Osteocyte (in vitro differentiated cells): ENCODE measurements at places on chromosomes 6 and 20. TPM values are rescaled to one million over a fixed set of nuclear protein-coding genes. Genes with fewer than 3 reads are reported as not detected.

DNA sequence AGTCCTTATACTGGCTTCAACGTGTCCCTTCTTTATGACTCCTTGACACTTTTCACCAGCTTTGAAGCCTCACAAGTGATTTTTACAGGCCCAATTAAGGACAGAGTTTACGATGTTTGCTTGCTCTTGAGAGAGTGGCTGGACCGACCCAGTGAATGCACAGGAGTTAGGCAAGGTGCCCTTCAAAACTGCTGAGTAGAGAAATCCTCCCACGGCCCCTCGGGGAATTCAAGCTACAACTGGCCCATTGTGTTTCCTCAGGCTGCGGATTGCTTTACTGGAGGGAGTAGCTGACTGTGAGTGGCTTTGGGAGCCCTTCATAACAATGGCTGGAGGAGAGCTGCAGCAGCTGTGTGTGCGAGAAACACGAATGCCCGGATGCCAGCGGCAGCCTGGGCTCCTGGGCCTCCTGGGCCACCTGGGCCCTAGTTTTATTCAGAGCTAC lies 50.0 kb downstream of the SGK1 start:
- no peak for DNase-seq
- H3K4me1 ChIP-seq = peaks cover 2% of the 10 kb centered on the region
- no peak overlapping the region for H3K27ac ChIP-seq
- no peak overlapping the region for H3K4me3 ChIP-seq

DNA sequence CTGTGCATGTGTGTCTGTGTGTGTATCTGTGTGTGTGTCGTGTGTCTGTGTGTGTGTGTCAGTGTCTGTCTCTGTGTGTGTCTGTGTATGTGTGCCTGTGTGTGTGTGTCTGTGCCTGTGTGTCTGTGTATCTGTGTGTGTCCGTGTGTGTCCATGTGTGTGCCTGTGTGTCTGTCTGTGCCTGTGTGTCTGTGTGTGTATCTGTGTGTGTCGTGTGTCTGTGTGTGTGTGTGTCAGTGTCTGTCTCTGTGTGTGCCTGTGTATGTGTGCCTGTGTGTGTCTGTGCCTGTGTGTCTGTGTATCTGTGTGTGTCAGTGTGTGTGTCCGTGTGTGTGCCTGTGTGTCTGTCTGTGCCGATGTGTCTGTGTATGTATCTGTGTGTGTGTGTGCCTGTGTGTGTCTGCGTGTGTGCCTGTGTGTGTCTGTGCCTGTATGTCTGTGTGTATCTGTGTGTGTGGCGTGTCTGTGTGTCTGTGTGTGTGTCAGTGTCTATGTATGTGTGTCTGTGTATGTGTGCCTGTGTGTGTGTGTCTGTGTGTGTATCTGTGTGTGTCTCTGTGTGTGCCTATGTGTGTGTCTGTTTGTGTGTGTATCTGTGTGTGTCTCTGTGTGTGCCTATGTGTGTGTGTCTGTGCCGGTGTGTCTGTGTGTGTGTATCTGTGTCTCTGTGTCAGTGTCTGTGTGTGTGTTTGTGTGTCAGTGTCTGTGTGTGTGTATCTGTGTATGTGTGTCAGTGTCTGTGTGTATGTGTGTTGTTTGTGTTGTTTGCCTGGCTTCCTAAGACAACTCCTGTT lies 11.6 kb downstream of the SNPH start:
- no peak overlapping the region for H3K4me3 ChIP-seq
- H3K4me1 ChIP-seq = peaks cover 2% of the 10 kb centered on the region
- no peaks in the 10 kb centered on the region for H3K36me3 ChIP-seq
- DNase-seq = peak; percentile 34
- no peak overlapping the region for H3K27ac ChIP-seq

DNA sequence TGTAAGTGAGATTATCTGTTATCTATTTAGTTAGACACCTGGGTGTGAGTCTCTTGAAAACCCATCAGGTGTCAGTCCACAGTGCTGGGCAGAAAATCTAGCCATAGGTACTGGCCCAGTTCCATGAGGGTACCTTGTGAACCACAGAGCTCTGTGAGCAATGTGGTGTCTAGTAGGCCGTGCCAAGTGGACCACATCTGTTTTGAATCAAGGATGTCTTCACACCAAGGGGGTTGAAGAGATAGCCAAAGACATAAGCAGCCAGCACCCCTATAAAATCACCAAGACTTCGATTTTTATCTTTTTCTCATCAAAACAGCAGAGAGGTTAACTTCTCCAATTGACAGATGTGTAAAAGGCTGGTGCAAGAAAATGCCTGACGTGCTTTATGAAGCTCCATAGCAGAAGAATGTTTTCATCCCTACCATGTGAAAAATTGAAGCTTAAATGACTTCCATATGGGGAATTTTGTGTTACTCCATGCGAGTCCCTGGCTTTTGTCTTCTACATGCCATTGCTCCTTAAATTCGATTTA lies 368.7 kb downstream of the HAO1 start:
- no peak for DNase-seq
- no peaks in the 10 kb centered on the region for H3K36me3 ChIP-seq
- H3K27ac ChIP-seq = no peak overlapping the region
- H3K27me3 ChIP-seq = no peaks in the 10 kb centered on the region
- H3K4me1 ChIP-seq = no peaks in the 10 kb centered on the region
- no peak overlapping the region for H3K4me3 ChIP-seq

Gene BMP6
- not detected in 2 replicates for total RNA-seq

- no peak overlapping the region for H3K4me3 ChIP-seq
- H3K4me1 ChIP-seq = no peaks in the 10 kb centered on the region
- no peaks in the 10 kb centered on the region for H3K36me3 ChIP-seq
- DNase-seq = no peak
Measured at GRCh38 chr6:28005152-28005890, 48.3 kb downstream of the OR2B6 start.

DNA sequence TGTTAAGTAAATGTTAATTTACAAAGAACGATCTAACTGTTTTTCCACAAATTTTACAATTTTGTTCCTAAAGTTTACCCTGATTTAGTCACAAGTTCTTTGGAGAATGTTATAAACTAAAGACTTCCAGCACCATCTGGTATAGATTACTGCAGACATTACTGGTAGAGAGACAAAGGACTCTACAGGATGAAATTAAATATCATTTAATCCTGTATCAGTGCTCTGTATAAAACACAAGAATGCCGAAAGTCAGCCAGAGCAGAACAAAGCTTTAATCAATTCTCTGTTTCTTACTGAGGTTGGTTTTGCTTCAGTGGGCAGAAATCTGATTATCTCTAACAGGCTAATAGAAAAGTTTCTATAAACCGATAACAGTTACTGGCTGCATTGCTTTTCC lies 763.6 kb downstream of the TENT5A start:
- no peak overlapping the region for H3K27ac ChIP-seq
- H3K36me3 ChIP-seq = no peaks in the 10 kb centered on the region
- peaks cover 4% of the 10 kb centered on the region for H3K27me3 ChIP-seq
- no peak for DNase-seq

Gene RAB44
- not detected in 2 replicates for total RNA-seq

GRCh38 chr20:10478205-10478604 lies 43.1 kb downstream of the SLX4IP start:
- H3K27ac ChIP-seq = no peak overlapping the region
- peaks cover 12% of the 10 kb centered on the region for H3K4me1 ChIP-seq
- no peak for DNase-seq
- no peaks in the 10 kb centered on the region for H3K27me3 ChIP-seq

GRCh38 chr20:2163757-2164156 lies 62.1 kb downstream of the STK35 start:
- DNase-seq = no peak
- no peaks in the 10 kb centered on the region for H3K4me1 ChIP-seq
- H3K36me3 ChIP-seq = no peaks in the 10 kb centered on the region
- no peak overlapping the region for H3K27ac ChIP-seq

GRCh38 chr6:69866351-69866769 lies at the start of gene COL19A1:
Gene COL19A1, plus strand, starts transcription at chr6:69866556. Its CDS starts 13,012 bp downstream, at chr6:69879568.
- peaks cover 32% of the 10 kb centered on the region for H3K27me3 ChIP-seq

DNA sequence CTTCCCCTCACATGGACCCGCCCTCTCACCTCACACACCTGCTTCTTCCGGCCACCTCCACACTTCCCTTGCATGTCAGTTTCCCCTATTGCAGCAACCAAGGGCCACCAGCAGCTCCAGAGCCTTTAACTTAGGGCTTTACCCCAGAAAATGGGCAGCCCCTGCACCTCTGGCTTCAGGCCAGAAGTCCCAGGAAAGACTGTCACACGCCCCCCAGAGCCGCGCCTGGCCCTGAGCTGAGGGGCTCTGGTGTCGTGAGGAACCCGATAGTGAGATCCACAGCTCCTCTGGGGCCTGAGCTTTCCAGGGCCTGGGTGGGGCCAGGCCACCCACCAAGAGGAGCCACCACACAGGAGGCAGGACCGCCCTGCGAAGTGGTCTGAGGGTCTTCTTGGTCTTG lies 182.4 kb downstream of the DLL1 start:
- DNase-seq = peak; percentile 81
- no peaks in the 10 kb centered on the region for H3K27me3 ChIP-seq
- H3K4me1 ChIP-seq = no peaks in the 10 kb centered on the region

Gene SLC17A2
- not detected in 2 replicates for total RNA-seq

Gene C20orf202
- total RNA-seq = not detected in 2 replicates

DNA sequence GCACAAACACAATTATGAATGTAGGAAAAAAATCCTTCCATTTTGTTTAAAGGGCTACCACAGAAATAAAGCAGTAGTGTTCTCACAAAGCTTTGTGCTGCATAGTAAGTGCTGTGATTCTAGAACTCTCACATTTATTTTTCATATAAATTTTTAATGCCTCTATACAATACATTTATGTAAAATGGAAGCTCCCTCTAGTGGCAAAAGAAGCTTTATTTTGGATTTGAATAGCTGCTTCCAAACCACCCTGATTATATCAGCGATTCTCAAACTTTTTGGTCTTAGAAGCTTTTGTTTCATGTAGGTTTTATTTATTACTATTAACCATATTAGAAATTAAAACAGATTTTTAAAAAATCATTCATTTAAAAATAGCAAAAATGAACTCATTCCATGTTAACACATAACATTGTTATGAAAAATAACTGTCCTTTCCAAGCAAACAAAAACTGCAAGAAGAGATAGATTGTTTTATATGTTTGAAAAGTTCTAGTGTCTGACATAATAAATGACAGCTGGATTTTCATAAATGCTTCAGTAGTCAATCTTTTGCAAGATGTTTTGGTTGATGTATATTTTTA lies 38.4 kb downstream of the HS3ST5 start:
- no peaks in the 10 kb centered on the region for H3K4me1 ChIP-seq
- no peak overlapping the region for H3K27ac ChIP-seq
- H3K36me3 ChIP-seq = no peaks in the 10 kb centered on the region
- H3K27me3 ChIP-seq = no peaks in the 10 kb centered on the region
- no peak for DNase-seq

Gene SAMD5
- total RNA-seq = 15.8 and 18.6 TPM in 2 replicates

DNA sequence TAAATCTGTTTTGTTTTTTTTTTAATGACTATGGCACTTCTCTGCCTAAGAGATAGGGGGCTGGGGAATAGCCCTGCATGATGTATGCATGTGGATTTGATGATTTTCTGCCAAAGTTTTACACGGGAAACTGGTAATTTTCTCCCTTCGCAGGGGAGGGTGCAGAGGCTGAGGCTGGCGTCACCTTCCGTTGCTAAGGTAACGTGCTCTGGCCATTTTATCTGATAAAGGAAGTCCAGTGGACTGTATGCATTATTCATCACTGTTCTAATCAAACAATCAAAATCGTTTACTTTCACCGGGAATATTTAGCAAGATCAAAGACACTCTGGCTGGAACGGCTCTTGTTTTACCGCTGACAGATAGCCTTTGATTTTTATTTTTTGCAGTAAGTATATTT lies 789 bp downstream of the PHACTR1 start:
- H3K36me3 ChIP-seq = no peaks in the 10 kb centered on the region
- H3K27me3 ChIP-seq = no peaks in the 10 kb centered on the region
- no peak overlapping the region for H3K27ac ChIP-seq
- no peak overlapping the region for H3K4me3 ChIP-seq

- no peak overlapping the region for H3K4me3 ChIP-seq
- H3K36me3 ChIP-seq = no peaks in the 10 kb centered on the region
- H3K27me3 ChIP-seq = peaks cover 31% of the 10 kb centered on the region
- no peak overlapping the region for H3K27ac ChIP-seq
- peaks cover 6% of the 10 kb centered on the region for H3K4me1 ChIP-seq
- no peak for DNase-seq
Measured at GRCh38 chr6:8238773-8239683, 136.7 kb upstream of the EEF1E1 start.

GRCh38 chr6:33273129-33273923 lies 1.5 kb downstream of the RPS18 start:
- DNase-seq = no peak
- H3K36me3 ChIP-seq = peaks cover 25% of the 10 kb centered on the region
- H3K4me3 ChIP-seq = peak overlapping the region; percentile 100
- no peaks in the 10 kb centered on the region for H3K27me3 ChIP-seq
- peaks cover 73% of the 10 kb centered on the region for H3K4me1 ChIP-seq

- DNase-seq = no peak
- H3K36me3 ChIP-seq = no peaks in the 10 kb centered on the region
- H3K27me3 ChIP-seq = no peaks in the 10 kb centered on the region
- no peaks in the 10 kb centered on the region for H3K4me1 ChIP-seq
Measured at GRCh38 chr6:63140692-63141318, 70.5 kb upstream of the FKBP1C start.

DNA sequence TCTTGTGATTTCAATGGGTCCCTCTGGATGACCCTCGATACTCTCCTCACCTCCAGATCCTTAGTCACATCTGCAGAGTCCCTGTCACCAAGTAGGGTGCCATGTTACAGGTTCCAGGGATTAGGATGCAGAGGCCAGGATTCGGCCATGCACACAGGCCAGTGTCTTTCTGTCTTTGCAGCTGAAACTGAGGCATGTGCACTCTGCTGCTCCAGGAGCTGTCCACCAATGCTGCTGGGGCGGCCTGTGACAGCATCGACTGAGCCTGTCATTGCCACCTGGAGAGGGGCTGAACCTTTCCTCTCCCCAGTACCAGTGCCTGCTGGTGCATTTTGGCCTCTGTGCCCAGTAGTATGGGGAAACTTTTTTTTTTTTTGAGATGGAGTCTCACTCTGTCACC lies 4.4 kb upstream of the RBM38 start:
- no peak overlapping the region for H3K4me3 ChIP-seq
- H3K27ac ChIP-seq = no peak overlapping the region
- peaks cover 7% of the 10 kb centered on the region for H3K4me1 ChIP-seq
- H3K36me3 ChIP-seq = no peaks in the 10 kb centered on the region
- H3K27me3 ChIP-seq = no peaks in the 10 kb centered on the region

DNA sequence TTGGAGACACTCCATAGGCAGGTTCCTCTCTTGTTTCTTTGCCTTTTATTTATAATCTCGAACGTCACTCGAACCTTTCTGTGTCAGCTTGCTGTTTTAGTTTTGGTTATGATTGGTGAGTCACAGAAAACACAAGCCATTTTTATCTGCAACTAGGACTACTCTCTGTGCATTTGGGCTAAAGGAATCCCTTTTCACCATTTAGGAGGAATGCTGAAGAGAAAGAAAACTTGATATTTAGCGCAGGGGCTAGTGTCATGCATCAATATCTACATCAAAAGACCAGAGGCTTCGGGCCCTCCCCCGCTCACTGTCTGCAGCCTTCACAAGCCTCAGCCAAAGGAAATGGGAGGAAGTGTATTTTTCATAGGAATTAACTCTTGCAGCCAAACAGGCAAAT lies 507.8 kb upstream of the CITED2 start:
- H3K27me3 ChIP-seq = no peaks in the 10 kb centered on the region
- peak overlapping the region; percentile 27 for H3K4me3 ChIP-seq
- H3K4me1 ChIP-seq = peaks cover 52% of the 10 kb centered on the region
